ENCODE measurements at places on chromosomes 6 and 20.

DNA sequence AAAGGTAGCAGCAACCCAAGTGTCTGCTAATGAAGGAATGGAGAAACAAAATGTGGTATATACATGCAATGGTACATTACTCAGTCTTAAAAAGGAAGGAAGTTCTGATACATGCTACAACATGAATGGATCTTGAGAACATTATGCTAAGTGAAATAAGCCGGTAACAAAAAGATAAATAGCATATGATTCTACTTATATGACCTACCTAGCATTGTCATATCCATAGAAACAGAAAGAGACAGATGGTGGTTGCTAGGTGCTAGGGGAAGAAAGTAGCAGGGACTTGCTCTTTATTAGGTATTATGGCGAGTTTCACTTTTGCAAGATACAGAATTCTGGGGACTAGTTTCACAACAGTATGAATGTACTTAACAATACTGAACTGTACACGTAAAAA lies 46.6 kb downstream of the UBR2 start:
- no peak for DNase-seq

DNA sequence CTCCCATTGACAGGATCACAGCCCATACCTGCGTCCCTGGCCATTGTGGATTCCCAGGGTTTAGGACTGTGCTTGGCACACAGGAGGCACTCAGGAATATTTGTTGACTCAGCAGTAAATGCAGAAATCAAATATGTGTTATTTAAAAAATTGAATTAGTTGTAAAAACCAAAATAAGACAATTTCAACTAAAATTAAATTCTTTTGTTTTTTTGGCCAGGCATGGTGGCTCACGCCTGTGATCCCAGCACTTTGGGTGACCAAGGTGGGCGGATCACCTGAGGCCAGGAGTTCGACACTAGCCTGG lies 85.3 kb downstream of the ZDHHC14 start:
- no peak for DNase-seq

DNA sequence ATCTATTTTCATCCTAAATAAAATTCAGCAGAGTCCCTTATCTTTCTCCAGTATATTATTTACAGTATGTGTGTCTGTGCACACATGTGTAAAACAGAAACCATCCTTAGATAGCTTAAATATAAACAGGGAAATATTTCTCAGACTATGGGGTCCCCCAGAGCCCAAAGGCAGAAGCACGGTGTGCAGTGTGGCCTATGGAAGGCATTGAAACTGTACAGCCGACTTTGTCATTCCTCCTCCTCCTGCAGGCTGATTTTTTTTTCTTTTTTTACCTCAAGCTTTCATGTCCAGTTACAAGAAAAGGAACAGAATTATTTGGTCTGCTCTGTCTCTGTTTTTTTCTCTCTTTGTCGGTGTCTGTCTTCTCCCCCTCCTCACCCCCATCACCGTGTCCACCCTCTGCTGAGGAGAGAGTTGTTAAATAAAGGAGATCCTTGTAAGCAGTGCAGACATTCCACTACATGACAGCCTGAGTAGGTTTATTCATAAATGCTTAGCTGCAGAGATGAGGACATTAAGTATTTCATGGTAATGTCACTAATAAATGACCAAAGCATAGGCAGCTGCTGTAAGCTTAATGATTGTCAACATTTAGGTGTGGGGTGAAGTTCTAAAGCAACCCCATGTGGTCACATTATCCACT lies 31.8 kb upstream of the SLC35D3 start:
- no peak for DNase-seq

DNA sequence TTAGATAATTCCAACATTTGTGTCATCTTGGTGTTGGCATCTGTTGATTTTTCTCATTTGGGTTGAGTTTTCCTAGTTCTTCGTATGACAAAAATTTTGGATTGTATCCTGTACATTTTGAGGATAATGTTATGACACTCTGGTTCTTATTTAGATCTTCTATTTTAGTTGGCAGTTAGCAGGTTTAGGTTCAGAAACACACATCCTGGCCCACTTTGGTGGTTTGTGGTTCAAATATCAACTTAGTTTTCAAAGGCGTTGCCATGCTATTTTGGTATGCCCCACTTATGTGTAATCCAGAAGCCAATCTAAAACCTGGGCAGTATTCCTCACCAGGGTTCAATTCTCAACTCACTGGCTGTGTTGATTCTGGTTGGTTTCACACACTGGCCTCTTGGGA lies 68.2 kb downstream of the NOX3 start:
- no peak for DNase-seq

DNA sequence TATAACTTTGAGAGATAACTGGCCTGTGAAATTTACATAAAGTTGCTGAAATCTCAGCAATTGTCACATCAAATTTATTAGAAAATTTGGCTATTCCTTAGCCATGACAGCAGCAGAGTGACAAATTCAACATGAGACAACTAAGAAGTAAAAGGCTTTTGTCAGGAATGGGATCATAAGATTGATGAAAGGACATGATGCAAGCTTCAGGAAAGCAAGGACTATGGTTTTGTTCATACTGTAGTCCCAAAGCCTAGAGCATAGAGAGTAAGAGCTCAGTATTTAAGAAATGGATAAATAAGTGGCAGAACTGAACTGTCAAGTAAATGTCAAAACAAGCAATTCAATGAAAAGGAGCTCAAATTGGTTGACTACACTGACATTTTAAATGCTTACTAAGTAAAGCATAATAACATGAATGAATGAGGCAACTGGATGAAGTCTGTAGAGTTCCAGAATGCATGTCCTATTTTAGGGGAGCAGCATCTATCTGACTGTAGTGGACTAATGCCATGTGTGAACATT lies 12.6 kb downstream of the PGM3 start:
- DNase-seq: no peak

GRCh38 chr20:41142245-41142644 lies 4.9 kb downstream of the PLCG1 start:
- no peak for DNase-seq

- no peak for DNase-seq
These were observed 51.7 kb downstream of the MOCS1 start for GRCh38 chr6:39882531-39882899.

Measured in stimulated activated CD8-positive, alpha-beta memory T cell treated with anti-CD3 and anti-CD28 coated beads, Interleukin-4, amount 100 ng/mL, for 1 hour (primary cell).